Body of pancreas (tissue), 4 donors: ENCODE measurements at places on chromosomes 1 and 21.
A peak's percentile ranks its signal among the peaks of the same experiment; 100 is the strongest.

- no peak for DNase-seq
Measured at GRCh38 chr1:82848043-82848442, 1047.3 kb downstream of the ADGRL2 start.

DNA sequence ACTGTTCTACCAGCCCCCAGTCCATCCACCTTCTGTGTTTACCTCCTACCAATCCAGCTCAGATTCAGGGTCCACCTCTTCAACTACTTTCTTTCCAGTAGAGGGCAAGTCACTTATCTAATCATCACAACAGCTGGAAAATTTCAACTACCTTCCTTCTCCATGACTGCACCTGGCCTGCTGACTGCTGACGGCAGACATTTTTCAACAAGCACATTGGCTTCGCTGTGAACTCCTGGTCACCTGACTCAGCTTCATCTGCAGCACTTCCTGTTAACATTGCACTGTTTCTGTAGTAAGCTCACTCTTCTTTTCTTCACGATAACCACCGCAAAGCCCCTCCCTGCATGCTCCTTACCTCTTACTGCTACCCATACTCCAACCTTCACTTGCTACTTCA is 405.7 kb downstream of the NTNG1 start:
- no peak for DNase-seq

- DNase-seq, result no peak
Measured at GRCh38 chr1:235971020-235971419, 93.9 kb downstream of the NID1 start.

GRCh38 chr1:63328781-63329180 is 6.4 kb downstream of the FOXD3 start:
- DNase-seq, result no peak

DNA sequence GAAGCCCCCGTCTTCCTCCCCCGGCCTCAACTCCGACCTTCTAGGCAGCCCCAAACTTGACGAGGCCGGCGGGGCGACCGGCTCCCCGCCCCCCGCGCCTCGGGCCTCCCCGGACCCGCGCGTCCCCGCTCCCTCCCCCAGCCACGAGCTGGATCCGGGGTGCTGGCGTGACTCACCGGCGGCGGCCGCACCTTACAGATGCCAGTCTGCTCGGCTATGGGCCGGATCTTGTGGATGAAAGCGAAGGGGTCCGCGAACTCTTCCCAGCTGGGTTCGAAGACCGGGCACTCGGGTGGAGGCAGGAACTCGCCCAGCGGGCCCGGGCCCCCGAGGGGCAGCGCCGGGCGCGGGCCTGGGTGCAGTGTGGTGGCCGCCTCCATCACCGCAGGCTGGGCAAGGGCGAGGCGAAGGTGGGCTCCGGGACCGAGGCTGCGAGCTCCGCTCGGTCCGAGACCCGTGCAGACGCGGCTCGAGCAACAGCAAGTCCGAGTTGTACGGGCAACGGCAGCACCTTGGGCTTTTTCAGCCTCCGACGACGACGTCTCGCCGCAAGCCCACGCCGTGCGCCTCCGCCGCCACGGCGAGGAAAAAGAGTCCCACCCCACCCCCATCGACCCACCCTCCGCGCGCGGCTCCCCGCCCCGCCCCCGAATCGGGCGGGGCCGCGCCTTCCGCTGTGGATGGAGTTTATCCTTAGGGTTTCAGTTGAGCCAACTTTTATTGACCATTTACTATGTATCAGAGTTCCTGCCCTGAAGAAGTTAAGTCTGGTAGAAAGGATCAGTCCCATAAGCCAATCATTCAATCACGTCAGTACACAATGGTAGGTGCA is at the start of gene KDM5B:
TSS of gene KDM5B (minus strand) at position 496 of the 832 bp plus-strand sequence. CDS start at position 380, 116 bp downstream.
- DNase-seq, result peak; percentile 75

DNA sequence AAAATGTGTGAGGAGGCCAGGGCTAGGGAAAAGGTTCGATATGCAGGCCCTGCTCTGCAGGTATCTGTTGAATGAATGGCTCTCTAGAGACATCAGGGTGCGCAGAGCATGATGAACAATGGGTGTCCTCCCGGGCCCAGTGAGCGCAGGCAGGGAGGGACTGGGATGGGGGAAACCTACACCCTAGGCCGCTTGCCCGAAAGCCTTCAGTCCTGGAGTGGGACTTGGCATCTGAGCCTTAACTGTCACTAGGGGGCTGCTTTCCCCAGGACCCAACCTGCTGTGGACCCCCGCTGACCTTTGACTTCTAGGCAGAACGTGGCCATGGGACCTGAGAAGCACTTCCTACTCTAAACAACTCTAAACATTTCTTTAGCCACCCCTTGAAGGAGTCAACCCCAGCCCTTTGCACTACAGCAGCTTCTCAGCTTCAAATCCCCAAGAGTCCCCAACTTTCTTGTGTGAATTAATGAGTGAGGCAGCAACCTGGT is 444 bp upstream of the MAP3K6 start:
- no peak for DNase-seq

DNA sequence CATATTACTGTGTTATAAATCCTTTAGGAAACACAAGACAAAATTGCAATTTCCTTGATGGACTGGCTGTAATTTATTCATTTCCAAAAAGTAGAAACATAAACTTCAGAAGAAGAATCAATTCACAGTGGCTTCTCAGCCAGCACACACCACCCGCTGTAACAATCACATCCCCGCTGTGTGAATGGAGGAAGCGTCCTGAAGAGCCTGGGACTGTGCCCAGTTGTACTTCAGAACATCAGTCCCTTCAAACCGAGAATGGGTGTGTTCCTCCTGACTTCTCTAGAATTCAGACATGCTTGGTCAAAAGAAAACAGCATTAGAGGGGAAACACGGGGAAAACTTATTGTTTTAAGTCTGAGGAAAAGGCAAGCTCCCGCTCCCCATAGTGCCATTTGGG is 28.8 kb upstream of the CD84 start:
- no peak for DNase-seq

DNA sequence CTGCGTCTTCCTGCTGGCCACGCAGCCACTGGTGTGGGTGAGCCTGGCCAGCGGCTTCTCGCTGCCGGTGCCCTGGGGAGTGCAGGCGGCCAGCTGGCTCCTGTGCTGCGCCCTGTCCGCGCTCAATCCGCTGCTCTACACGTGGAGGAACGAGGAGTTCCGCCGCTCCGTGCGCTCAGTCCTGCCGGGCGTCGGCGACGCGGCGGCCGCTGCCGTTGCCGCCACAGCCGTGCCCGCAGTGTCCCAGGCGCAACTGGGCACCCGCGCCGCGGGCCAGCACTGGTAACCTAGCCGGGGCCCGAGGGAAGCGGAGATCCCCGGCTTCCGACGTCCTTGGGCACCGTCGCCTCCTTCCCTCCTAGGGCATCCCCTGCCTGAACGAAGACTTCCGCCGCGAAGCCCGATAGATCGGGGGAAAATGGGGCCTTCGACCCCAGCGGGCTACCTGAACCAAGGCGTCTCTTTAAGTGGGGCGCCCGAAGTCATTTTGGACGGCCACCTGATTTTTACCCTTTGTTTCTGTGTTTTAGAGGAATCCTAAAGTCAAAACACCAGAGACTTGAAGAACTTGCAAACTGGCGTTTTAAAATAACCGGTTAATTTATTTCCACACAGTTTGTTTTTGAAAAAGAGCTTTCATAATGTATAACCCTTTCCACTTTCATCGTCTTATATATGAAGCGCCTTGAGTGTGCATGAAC is 2.0 kb downstream of the GPR88 start:
- no peak for DNase-seq

DNA sequence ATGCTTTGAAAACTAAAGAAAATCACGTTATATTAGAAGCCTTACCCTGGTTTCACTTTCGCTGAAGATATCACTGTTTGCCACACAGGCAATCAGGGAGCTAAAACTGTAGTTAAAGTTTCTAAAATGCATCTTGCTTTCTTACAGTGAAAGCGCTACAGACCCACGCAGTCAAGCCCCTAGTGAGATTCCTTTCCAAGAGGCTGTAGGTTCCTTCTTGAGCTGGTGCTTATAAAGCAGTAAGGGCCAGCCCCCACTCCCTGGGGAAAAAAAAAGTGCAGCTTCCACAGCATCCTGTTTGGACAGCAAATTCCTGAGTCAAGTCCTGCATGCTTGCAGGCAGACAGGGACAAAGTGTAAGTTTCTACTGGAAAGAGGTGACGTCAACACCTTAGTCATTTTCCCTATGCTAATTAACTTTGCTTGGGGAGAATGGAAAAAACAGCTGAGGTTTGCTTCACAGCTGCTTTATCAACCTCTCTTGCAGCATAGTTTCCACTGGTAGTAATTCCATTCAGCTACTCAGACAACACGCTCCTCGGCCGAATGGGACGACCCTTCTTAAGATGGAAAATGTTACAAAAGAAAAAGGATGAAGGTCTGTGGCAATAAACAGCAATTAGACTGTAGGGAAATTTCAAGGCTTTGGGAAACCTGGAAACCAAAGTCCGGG is 14.7 kb upstream of the KCNE1 start:
- DNase-seq, result peak; percentile 85

- no peak for DNase-seq
Measured at GRCh38 chr21:43306911-43307676, 119.8 kb downstream of the SIK1 start.

DNA sequence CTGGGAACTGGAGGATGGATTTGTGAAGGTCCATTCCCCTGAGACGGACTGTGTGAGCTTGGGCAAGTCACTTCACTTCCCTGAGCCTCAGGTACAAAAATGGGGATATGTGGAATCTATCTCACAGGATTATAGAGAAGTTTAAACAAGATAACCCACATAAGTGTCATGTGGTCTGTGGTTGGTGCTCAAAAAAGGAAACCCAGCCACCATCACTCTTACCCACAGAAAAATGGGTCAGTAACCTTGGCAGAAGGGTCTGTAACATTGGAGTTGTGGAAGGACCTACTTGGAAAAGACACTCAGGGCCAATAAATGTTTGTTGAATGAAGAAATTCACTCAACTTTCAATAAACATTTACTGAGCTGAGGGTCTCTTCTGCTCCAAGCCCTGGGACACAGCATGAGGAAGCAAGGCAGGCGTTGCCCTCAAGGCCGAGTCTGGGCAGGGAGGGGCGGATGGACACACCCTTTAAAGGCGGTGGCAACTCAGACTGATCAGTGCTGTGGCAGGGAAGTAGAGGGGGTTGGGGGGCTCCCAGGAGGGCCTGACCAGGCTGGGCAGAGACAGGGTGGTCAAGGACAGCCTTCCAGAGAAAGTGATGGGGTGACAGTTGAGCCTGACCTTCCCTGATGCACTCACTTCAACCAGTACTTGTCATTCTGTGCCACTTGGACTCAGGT is 66.7 kb upstream of the ACOT11 start:
- no peak for DNase-seq

DNA sequence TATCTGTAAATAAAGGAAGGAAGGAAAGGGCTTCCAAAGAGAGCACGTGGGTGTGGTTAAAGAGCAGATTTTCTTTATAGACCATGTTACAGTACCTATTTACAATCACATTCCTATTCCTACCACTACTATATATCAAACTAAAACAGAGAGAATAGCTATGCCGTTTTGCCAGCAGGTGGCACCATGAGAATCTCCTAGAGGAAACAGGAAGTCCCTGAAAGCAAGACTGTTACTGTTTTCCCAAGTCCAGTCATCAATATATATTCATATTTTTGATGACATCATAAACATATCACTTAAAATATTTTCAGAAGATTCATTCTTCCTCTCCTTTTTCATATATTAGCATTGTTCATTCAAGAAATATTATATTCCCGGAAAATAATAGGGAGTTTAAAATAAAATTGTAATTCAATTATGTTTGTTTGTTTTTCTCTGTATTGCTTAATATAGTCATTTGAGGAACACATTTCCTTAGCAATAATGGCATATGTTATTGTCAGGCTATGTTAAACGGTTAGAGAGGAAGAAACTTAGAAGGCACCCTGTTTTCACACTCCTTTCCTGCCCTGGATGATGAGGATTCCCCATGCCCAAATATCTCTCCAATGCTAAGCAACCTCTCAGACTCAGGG is 6.6 kb downstream of the CCDC190 start:
- DNase-seq, result peak; percentile 73
